GM23338 (cell line): ENCODE measurements at places on chromosomes 16 and 17.

DNA sequence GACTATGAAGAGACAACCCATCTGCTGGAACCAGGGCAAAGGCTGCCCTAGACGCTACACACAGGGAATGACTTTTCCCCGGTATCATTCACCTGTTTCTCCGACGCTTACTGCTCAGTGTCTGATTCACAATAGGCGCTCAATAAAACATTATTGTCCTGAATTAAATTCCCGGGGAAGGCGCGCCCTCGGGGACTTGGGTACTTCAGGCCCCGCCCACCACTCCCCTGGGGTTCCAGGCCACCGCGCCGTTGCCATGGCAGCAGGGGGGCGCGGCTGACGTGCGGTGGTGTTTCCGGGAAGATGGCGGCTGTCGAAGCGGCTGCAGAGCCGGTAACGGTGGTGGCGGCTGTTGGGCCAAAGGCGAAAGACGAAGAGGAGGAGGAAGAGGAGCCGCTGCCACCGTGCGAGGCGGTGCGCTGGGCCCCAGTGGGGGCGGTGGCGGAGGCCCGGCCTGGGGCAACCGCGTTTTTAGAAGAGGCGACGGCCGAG is at the start of gene RUNDC1:
RUNDC1 (plus strand) TSS at position 292 of the 492 bp plus-strand sequence; CDS start at position 304, 12 bp downstream.
- peak; percentile 97 for DNase-seq

GRCh38 chr16:58054289-58054688 is 28.7 kb downstream of the MMP15 start:
- DNase-seq: no peak

DNA sequence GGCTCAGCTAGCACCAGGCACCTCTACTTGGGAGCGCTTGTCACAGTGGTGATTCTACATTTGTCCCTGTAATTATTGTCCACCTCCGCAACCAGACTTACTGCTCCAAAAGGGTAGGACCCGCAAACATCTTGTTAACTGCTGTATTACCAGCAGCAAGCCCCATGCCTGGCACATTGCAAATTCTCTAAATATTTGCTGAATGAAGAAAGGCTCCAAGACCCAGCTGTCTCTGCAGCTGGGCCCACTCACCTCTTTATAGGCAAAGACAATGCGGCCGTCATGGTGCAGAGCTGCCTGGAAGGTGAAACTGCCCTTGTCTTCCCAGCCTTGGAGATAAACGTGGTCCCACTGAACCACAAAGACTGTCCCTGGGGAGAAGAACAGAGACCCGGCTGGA is 44.3 kb downstream of the PLXDC1 start:
- no peak for DNase-seq

DNA sequence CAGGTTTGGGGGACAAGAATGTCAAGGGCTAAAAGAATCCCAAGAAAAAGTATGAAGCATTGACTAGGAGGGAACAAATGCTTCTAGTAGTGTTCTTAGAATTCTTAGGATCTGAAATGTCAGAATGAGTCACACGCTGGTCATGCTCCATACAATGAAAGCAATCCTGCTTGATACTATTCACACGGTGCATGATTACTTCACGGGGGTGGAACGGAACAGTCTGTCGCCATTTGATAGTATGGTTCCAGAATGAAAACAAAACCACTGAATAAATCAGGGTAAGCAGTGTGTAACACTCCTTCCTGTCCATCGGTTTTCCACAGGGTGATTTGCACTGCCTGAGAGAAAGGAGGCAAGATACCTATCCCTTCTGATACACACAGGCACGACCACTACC is 22.9 kb upstream of the YWHAE start:
- no peak for DNase-seq

DNA sequence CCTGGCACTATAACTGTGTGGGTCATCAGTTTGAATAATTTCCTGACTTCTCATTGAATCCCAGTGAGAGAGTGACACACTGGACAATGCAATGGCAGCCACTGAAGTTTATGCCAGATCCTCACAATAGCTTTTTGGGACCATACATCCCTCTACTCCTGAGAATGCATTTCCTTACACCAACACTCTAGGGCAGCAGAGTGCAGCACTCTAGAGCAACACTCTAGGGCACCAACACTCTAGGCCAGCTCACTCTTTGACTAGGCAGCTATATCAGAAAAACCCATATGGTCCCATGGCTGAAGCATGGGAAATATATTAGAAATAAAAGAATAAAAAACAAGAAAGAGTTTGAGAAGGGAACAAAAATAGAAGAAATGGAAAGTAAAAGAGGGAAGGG is 309.2 kb downstream of the MAP2K6 start:
- no peak for DNase-seq

DNA sequence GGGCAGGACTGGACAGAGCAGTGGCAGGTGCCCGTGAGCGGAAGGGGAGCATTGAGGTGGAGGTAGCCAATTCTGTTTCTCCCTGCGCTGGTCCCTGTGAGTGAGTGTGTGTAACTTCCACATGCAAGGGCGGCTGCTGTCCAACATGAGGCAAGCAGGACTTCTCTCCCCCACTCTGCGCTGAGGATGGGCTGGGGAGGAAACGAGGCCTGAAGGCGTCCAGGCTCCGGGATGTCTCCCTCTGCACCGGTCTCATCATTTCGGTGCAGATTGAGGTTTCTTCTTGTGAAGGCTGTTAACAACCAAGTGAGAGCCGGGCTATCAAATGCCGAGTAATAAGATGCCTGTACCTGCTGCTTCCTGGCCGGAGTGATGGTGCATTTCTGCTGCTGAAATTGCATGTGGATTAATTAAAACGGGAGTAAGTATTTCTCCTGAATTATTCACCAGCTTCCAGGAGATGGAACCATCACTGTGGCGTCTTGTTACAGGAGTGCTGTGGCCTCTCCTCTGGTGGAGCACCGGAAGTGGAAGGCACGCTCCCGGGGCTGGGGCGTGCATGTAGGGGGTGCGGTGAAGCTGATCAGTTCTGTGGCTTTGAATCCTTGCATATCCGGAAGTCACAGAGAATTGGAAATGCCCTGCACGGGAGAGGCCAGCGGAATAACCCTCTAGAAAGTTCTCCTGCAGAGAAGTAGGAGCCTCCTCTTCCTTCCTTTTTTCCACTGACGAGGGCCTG is 41.7 kb upstream of the MGAT5B start:
- no peak for DNase-seq

GRCh38 chr16:2450535-2450934 is 9.4 kb upstream of the TEDC2 start:
- DNase-seq: no peak

DNA sequence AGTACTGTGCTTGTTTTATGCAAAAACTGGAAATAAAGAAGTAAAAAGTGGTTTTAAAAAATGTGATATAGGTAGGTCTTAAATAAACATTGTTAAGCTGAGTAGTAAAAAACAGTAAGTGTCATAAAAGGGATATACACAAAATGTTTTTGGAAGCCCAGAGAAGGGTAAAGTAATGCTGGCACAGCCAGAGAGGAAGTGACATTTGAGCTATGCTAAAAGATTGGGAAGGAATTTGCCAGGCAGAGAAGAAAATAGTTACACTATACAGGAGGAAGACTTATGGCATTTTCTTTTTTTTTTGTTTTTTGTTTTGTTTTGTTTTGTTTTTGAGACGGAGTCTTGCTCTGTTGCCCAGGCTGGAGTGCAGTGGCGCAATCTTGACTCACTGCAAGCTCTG is 40.8 kb upstream of the TAOK1 start:
- no peak for DNase-seq

DNA sequence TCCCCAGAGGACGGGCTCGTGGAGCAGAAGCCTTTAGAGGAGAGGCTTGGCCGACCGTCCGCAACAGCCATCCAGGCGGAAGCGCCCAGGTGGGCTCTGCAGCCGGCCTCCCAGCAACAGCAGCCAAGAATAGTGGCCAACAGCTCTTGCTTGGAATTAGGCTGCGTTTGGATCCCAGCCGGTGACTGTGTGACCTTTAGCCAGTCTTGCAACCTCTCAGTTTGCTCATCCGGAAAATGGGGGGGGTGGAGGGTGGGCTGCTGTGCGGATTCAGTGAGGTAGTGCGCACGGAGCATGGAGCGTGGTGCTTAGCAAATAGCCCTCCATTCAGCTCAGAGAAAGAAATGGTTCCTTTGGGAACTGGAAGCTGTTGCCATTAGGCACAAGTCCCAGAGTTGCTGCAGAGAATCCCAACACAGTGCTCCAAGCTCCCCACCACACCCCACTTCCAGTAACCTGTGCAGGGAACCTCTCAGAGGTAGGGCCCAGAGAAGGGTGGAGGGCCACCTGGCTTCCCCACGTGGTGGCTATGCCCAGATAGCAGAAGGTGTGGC is 46.7 kb downstream of the RTN4RL1 start:
- DNase-seq: no peak

DNA sequence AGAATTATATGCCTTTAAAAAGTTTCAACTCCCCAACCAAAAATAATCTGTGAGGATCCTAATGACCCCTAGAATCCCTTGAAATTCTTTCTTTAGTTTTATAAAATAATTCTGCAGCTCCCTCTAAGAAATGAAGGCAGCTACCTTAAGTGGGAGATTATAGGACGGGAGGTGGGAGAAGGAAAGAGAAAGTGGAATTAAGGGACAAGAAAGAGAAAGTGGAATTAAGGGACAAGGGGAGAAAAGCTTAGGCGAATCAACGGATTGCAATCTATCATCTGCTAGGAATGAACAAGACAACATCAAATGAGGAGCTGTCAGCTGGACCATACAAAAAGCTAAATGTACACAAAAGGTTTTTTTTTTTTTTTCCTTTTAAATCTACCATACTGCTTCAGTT is 262.0 kb downstream of the ZFHX3 start:
- DNase-seq: no peak

DNA sequence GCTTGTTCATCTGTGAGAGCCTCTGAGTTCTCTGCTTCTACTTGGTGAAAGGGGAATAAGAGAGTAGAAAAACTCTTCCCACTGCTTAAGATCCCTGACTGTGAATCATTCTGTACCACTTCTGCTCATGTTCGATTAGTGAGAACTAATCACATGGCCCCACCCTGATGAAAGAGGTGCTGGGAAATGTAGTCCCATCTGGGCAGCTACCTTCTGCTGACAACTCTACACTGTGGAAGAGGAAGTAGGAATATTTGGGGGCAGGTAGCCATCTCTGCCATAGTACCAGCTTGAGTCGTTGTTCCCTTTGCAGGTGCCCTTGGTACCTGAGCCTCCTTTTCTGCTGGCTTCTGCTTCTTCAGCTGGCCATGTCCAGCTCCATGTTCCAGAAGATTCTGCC is 29.9 kb downstream of the NKD1 start:
- no peak for DNase-seq

DNA sequence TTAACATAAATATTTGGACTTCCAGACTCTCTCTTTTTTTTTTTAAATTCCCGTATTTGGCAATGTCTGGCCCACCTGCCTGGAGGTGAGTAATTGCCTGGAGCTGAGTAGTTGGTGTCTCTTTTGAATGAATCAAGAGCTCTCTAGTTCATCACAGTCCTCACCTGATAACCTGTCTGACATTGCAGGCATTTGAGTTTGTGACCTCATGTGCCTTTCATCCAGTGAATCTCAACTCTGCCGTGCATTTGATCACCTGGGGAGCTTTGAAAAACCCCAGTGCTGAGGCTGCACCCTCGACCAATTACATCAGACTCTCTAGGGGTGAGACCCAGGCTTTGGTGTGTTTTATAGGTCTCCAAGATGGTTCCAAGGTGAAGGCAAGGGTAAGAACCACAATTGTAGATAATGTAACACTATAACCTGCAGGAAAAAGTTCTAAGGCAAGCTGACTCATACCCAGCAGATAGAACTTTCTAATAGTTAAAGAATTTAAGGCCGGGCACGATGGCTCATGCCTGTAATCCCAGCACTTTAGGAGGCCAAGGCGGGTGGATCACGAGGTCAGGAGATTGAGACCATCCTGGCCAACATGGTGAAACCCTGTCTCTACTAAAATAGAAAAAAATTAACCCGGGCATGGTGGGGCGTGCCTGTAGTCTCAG is 24.5 kb upstream of the HS3ST2 start:
- DNase-seq: no peak

DNA sequence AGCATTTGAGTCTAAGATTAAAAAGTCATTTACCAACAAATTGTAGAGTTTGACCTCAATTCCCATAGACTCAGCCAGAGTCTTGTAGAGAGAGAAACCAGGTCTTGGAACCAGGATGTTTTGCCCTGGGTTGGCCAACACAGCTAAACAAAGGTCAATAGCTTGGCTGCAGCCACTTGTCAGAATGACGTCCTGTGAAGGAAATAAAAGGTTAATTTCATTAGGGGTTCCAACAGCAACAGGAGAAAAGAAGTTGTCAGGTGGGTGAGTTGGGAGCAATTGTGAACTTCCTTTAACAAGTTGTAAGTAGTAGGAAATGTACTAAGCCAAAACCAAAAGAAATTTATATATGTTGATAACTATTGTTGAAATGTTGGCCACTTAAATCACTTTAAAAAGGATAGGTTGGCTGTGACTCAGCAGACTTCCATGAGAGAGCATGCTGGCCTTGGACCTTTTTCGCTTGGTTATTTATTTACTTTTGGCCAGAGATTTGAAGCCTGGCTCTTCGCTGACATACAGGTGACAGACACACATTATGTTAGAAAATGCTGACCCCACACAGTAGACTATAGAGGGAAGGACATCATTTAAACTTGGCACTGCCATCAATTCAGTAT is 4.3 kb downstream of the TAT start:
- DNase-seq: no peak

- no peak for DNase-seq
Measured at GRCh38 chr16:72785171-72785570, 262.8 kb downstream of the ZFHX3 start.

GRCh38 chr17:3915995-3916696 is at the start of gene P2RX1:
Gene P2RX1, minus strand, starts transcription at chr17:3916465. Its CDS starts 240 bp downstream, at chr17:3916225.
- DNase-seq: no peak

GRCh38 chr17:17944242-17944641 is 28.0 kb downstream of the TOM1L2 start:
- no peak for DNase-seq

DNA sequence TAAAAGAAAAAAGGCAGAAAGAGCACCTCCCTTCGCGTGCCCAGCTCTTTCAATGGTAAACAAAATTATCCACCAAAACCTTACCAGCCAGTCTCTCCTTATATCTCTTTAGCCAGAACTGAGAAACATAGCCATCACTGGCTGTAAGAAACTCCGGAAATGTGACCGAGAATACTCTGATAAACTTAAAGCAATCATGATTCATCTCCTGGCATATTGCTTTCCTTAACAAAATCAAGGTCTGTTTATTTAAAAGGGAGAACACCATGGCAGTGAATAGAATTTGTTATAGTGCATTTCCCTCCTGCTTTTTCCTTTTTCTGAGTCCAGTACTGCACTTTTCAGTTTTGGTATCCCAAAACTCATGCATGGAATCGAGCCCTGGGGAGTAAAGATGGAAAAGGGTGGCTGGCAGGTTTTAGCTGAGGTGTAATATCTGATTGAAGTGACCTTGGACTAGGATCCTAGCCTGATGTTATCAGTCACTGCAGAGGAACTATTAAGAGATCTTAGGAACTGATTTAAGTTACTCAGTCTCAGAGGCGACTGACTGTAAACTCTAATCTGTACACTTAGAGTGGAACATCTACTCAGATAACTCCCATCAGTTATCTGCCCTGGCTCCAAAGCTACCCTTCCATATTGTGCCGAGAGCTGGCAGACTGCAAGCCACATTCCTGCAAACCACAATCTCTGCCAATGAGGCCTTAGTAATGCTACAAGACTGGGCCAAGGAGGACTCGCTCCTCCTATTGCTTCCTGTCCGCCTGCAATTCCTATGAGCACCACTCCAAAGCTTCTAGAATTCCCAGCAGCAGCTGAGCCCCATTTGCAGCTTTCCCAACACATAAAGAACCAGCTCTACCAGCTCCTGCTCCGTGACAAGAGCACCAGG is 7.4 kb upstream of the COX10 start:
- peak; percentile 7 for DNase-seq

GRCh38 chr16:53224951-53225533 is 170.3 kb downstream of the CHD9 start:
- no peak for DNase-seq

- peak; percentile 76 for DNase-seq
Measured at GRCh38 chr16:28304214-28304613, 11.9 kb downstream of the SBK1 start.
